Inflammatory macrophage treated with lipopolysaccharide for 4 hours (primary cell): ENCODE measurements at places on chromosomes 1 and 21.
A peak's percentile ranks its signal among the peaks of the same experiment; 100 is the strongest.

DNA sequence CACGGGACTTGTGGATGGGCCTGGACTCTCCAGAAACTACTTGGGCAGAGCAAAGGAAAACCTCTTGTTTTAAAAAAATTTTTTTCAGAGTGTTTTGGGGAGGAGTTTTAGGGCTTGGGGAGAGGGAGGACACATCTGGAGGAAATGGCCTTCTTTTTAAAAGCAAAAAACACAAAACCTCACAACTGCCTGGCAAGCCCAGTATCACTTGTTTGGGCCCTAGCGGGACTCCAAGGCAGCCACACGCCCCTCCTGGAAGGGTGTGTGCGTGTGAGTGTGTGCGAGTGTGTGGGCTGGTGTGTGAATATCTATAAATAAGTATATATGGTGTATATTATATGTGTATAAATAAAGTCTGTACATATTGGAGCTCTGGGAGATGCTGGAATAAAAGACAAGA lies 57.7 kb upstream of the ACTL8 start:
- DNase-seq, result no peak

GRCh38 chr1:5351366-5351765 lies 640.9 kb downstream of the NPHP4 start:
- no peak for DNase-seq

GRCh38 chr1:21638531-21639341 lies 30.4 kb downstream of the RAP1GAP start:
- DNase-seq, result no peak

GRCh38 chr1:35431173-35431599 lies 126.0 kb downstream of the KIAA0319L start:
- no peak for DNase-seq

GRCh38 chr1:152053375-152053774 lies 16.6 kb upstream of the S100A11 start:
- no peak for DNase-seq

- DNase-seq, result peak; percentile 33
These were observed 55.3 kb upstream of the EIF4G3 start for GRCh38 chr1:21232044-21232443.

GRCh38 chr1:10108134-10108663 lies 75.4 kb downstream of the UBE4B start:
- DNase-seq, result no peak

DNA sequence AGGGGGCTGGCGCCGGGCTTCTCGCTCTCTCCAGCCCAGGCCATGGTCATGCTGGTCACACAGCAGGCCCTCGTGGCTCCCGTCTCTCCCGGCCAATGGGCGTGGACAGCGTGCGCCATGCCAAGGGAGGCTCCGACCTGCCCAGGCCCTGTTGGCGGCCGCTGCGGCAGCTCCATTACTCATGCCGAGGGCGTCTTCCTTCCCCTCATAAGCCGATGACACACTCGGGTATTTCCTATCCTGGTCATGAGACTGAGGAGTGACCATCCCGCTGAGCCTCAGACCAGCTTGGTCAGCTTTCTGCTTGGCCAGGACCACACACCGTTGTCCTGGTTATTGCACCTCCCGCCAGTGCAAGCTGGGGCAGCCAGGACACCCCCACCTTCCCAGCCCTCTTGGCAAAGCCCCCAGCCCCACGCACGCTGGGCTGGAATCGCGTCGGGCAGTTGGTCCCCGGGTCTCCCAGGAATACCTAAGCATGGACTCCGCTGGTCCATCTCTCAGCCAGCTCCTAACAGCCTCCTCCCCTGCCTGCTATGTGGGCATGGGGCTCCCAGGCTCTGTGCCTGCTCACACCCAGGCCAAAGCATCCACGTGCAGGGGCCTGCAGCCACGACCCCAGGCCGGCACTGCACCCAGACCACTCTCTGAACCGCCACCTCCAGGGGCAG lies 49.8 kb downstream of the ARHGEF16 start:
- peak; percentile 68 for DNase-seq

DNA sequence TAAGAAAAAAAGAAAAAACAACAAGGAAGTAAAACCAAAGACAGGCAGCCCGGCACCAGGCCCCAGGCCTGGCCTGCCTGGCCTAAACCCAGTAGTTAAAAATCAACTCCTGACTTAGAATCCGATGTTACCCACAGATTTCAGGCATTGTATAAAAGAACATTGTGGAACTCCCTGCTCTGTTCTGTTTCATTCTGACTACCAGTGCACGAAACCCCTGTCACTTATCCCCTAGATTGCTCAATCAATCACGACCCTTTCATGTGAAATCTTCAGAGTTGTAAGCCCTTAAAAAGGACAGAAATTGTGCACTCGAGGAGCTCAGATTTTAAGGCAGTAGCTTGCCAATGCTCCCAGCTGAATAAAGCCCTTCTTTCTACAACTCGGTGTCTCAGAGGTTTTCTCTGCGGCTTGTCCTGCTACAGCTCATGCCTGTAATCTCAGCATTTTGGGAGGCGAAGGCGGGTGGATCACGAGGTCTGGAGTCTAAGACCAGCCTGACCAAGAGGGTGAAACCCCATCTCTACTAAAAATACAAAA lies 15.6 kb upstream of the MYOCOS start:
- DNase-seq, result no peak

GRCh38 chr1:60911966-60912697 lies 170.2 kb upstream of the NFIA start:
- DNase-seq, result no peak

- peak; percentile 67 for DNase-seq
These were observed 84.8 kb downstream of the CD58 start for GRCh38 chr1:116485976-116486375.

GRCh38 chr1:90000934-90001676 lies 6.2 kb downstream of the ZNF326 start:
- no peak for DNase-seq

GRCh38 chr1:213669964-213670691 lies 317.6 kb upstream of the PROX1 start:
- no peak for DNase-seq
